ENCODE measurements at places on chromosomes 3 and 15.

- no peaks in the 10 kb centered on the region for H3K27me3 ChIP-seq
- DNase-seq: no peak
- peaks cover 4% of the 10 kb centered on the region for H3K36me3 ChIP-seq
- no peak overlapping the region for H3K4me3 ChIP-seq
- no peaks in the 10 kb centered on the region for H3K4me1 ChIP-seq
Measured at GRCh38 chr15:41907141-41907540, 13.3 kb upstream of the SPTBN5 start.

GRCh38 chr15:69414701-69415167 lies 585 bp downstream of the KIF23 start:
- H3K27ac ChIP-seq: peak overlapping the region; percentile 40
- H3K27me3 ChIP-seq: no peaks in the 10 kb centered on the region
- H3K4me3 ChIP-seq: peak overlapping the region; percentile 77
- no peak for DNase-seq
- H3K4me1 ChIP-seq: peaks cover 6% of the 10 kb centered on the region

DNA sequence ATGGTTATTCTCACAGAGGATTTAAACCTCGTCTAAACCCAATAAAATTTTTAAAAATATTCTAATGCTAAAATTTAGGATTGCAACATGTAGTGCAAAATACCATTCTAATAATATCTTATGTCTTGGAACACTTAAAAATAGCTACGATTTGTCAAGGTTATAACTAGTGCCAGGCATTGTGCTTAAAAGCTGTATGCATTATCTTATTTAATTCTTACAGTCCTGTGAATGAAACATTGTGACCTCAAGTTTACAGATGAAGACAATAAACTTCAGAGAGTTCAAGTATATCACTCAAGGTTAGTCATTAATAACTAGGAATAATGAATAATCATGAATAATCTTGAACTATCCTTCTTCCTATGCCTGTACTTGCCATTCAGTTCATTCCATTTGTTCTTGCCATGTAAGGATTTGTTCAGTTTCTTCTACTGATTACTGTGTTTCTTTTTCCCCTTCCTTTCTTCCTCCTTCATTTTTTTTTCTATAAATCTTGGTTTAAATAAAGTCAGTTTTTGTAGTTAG lies 897.6 kb upstream of the NR2F2 start:
- H3K4me3 ChIP-seq: no peak overlapping the region
- DNase-seq: no peak
- no peaks in the 10 kb centered on the region for H3K27me3 ChIP-seq
- no peaks in the 10 kb centered on the region for H3K4me1 ChIP-seq
- no peaks in the 10 kb centered on the region for H3K36me3 ChIP-seq

DNA sequence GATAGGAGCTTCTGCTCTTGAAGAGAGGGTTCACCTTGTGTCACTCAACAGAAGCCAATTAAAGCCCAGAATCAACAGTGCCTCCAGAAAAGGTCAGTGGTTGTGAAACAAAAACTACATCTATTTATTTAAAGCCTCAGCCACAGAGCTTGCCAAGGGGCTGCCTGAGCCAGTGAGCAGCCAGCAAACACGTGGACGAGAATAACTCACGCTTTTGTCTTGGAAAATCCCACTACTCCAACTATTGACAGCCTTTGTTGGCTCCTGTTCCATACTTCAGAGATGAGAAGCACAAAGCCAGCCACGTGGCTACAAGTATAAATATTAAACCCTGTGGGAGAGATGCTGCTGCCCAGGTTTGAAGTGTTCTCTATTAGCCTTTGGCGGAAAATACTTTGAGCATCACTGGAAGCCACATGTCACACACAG lies 10.3 kb downstream of the GPR156 start:
- H3K36me3 ChIP-seq: no peaks in the 10 kb centered on the region
- H3K27ac ChIP-seq: no peak overlapping the region
- H3K4me1 ChIP-seq: no peaks in the 10 kb centered on the region

DNA sequence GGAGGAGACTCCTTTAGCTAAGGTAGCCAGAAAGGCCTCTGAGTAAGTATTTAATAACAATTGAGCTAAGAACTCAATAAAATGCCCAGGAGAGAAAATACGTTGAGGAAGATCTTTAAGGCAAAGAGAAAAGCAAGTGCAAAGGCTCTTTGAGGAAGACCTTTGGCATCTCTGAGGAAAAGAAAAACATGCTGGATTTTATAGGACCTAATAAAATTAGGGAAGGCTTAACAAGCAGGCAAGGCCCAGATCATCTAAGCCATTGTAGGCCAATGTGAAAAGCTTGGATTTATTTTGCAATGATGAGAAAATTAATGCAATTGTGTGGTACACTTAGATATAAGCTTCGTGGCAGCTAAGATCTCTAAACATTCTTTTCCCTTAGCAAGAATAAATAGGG lies 75.7 kb downstream of the P3H2 start:
- H3K27me3 ChIP-seq: no peaks in the 10 kb centered on the region
- no peak overlapping the region for H3K4me3 ChIP-seq
- H3K4me1 ChIP-seq: no peaks in the 10 kb centered on the region
- no peak for DNase-seq
- no peak overlapping the region for H3K27ac ChIP-seq

- H3K36me3 ChIP-seq: no peaks in the 10 kb centered on the region
- no peaks in the 10 kb centered on the region for H3K4me1 ChIP-seq
- DNase-seq: no peak
- H3K27me3 ChIP-seq: peaks cover 5% of the 10 kb centered on the region
- no peak overlapping the region for H3K27ac ChIP-seq
Measured at GRCh38 chr3:184687363-184688015, 24.4 kb downstream of the MAGEF1 start.

GRCh38 chr3:18302517-18302916 lies 122.6 kb downstream of the SATB1 start:
- no peaks in the 10 kb centered on the region for H3K4me1 ChIP-seq
- no peak overlapping the region for H3K4me3 ChIP-seq
- H3K27me3 ChIP-seq: no peaks in the 10 kb centered on the region
- DNase-seq: no peak
- no peak overlapping the region for H3K27ac ChIP-seq
- H3K36me3 ChIP-seq: no peaks in the 10 kb centered on the region

- no peaks in the 10 kb centered on the region for H3K36me3 ChIP-seq
- H3K27ac ChIP-seq: no peak overlapping the region
- H3K27me3 ChIP-seq: no peaks in the 10 kb centered on the region
- no peak overlapping the region for H3K4me3 ChIP-seq
- H3K4me1 ChIP-seq: no peaks in the 10 kb centered on the region
Measured at GRCh38 chr3:46666453-46666845, 27.0 kb downstream of the ALS2CL start.

GRCh38 chr15:52217186-52217585 lies 26.0 kb upstream of the GNB5 start:
- no peaks in the 10 kb centered on the region for H3K27me3 ChIP-seq
- no peaks in the 10 kb centered on the region for H3K36me3 ChIP-seq
- no peak overlapping the region for H3K27ac ChIP-seq
- DNase-seq: no peak
- H3K4me1 ChIP-seq: peaks cover 20% of the 10 kb centered on the region

GRCh38 chr15:47553947-47554346 lies 163.4 kb upstream of the SEMA6D start:
- no peak overlapping the region for H3K4me3 ChIP-seq
- H3K27ac ChIP-seq: no peak overlapping the region
- no peaks in the 10 kb centered on the region for H3K27me3 ChIP-seq
- no peaks in the 10 kb centered on the region for H3K36me3 ChIP-seq

- H3K36me3 ChIP-seq: no peaks in the 10 kb centered on the region
- H3K27ac ChIP-seq: no peak overlapping the region
- no peaks in the 10 kb centered on the region for H3K4me1 ChIP-seq
- H3K27me3 ChIP-seq: no peaks in the 10 kb centered on the region
- no peak overlapping the region for H3K4me3 ChIP-seq
Measured at GRCh38 chr3:123329636-123330340, 119.1 kb downstream of the ADCY5 start.

DNA sequence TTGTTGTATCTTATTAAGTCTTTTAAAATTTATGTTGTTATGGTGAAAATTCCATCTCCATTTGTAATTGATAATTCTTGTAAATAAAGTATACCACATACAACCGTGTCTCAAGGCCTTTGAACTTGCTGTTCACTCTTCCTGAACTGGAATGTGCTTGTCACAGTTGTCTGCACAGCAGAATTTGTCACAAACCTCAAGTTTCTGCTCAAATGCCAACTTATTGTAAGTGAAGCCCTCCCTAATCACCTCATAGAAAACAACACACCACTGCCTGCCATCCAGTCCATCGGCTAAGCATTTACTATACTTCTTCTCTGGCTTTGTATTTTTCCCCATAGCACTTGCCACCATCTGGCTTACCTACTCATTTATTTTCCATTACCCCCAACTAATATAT lies 192.3 kb downstream of the THRB start:
- H3K4me1 ChIP-seq: no peaks in the 10 kb centered on the region
- no peaks in the 10 kb centered on the region for H3K36me3 ChIP-seq
- DNase-seq: no peak
- H3K27ac ChIP-seq: no peak overlapping the region
- H3K4me3 ChIP-seq: no peak overlapping the region

DNA sequence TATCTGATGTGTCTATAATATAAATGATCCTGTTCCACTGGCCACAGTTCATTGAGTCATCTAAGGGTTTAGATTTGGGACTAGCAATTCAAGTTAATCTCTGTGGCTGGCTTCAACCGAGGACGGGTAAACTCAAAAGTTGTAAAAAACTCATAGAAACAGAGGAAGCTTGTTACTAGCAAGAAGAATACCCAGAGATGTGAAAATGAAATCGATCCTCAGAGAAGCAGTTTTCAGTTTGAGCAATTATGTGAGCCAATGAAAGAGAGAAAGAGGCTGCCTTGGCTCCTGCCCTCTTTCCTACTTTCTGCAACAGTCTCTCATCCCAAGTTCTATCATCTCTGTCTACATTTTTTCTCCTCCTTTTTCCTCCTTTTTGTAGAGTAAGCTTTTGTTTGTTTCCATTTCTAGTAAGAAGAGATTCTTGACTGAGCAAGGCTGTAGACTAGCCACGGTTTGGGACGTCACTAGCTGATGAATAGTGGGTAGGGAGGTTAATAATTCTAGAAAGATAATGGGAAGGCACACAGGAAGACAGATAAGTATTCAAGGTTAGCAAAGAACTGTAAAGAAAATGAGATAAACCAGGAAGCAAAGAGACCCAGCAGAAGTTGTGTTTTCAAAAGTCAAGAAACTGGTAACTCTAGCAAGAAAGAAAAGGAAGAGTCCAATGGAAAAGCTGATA lies 298.9 kb upstream of the NR2F2 start:
- no peak for DNase-seq
- H3K4me1 ChIP-seq: no peaks in the 10 kb centered on the region
- no peaks in the 10 kb centered on the region for H3K27me3 ChIP-seq
- H3K36me3 ChIP-seq: no peaks in the 10 kb centered on the region
- no peak overlapping the region for H3K4me3 ChIP-seq

DNA sequence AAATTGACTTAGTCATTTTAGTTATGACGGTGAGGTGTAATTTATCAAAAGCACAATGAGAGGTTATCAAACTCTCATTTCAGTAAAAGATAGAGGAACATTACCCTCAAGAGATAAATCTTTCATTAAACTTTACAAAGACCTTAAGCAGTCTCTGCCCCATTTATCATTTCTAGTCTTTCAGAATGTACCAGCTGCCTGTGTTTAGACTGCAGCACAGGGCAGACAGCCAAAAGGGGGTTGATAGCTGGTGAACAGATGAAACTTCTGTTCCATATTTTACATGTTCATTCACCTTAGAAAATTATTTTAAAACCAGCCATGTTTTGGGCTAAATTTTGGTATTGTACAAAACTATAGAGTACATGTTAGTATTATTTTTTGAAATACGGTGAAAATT lies 514.6 kb upstream of the CNTN3 start:
- H3K4me3 ChIP-seq: no peak overlapping the region
- no peak for DNase-seq
- H3K4me1 ChIP-seq: no peaks in the 10 kb centered on the region

DNA sequence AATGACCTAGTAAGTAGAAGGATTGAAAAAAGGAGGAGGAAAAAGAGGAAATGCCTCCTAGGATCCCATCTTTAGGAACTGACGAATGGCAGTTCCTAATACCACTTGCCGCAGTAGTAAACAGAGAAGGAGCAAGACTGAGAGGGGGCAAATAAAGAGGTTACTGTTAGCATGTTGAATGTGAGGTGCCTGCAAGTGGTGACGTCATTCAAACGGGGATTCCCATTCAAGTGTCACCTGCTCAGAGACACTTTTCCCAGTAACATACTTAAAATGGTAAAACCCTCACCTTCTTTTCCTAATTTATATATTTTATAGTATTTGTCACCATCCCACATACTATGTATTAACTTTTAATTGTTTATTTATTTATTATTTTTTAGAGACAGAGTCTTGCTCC lies 178.9 kb downstream of the IL5RA start:
- DNase-seq: no peak
- no peak overlapping the region for H3K4me3 ChIP-seq
- no peaks in the 10 kb centered on the region for H3K27me3 ChIP-seq
- H3K27ac ChIP-seq: no peak overlapping the region
